CD4-positive, alpha-beta memory T cell (primary cell): ENCODE measurements at places on chromosomes 7 and 10.

DNA sequence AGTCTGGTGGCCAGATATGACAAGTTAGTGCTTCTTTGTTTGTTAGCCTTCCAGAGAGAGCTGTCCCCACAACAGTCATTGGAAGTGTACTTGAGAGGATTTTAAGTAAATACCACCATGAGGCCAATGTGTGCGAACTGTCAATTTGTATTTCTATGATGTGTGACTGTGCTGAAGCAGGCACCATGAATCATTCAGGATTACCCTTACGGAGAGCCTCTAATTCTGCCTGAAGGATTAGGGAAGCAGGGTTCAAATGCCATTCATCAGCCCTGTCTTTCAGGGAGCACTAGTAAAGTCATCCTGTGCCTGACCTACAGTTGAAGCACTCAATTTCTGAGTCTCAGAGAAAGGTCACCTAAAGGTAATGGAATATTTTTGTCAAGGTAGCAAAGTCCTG is 109.3 kb downstream of the GATA3 start:
- no peak for DNase-seq
- H3K36me3 ChIP-seq, result no peaks in the 10 kb centered on the region
- no peaks in the 10 kb centered on the region for H3K27me3 ChIP-seq

- no peaks in the 10 kb centered on the region for H3K4me1 ChIP-seq
- H3K27me3 ChIP-seq, result no peaks in the 10 kb centered on the region
- DNase-seq, result no peak
- H3K4me3 ChIP-seq, result no peak overlapping the region
- no peaks in the 10 kb centered on the region for H3K36me3 ChIP-seq
- H3K27ac ChIP-seq, result no peak overlapping the region
These were observed 57.3 kb upstream of the FGFR2 start for GRCh38 chr10:121655254-121656144.

DNA sequence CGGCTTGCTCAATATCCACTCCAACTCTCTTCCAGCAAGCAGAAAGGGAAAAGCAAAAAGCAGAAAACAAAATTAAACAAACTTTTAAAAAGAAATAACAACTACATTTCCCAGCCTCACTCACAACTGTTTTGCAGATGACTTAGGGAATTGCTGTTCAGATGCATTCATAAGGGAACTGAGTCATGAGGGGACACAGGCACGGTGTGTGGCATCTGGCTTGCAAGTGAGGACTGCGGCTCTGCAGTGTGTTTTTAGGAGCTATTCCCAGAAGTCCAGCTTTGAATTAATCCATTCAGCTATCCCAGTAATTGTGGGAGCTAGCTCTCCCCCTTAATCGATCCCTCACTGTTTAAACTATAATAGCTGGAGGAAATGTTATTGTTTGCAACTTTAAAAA is 30.3 kb downstream of the PTN start:
- no peaks in the 10 kb centered on the region for H3K27me3 ChIP-seq
- no peaks in the 10 kb centered on the region for H3K4me1 ChIP-seq
- no peak overlapping the region for H3K27ac ChIP-seq
- DNase-seq, result no peak

GRCh38 chr10:77560471-77560870 is 77.1 kb downstream of the KCNMA1 start:
- no peaks in the 10 kb centered on the region for H3K36me3 ChIP-seq
- H3K4me3 ChIP-seq, result no peak overlapping the region
- DNase-seq, result no peak
- H3K27ac ChIP-seq, result no peak overlapping the region
- H3K4me1 ChIP-seq, result no peaks in the 10 kb centered on the region

- no peak overlapping the region for H3K4me3 ChIP-seq
- no peaks in the 10 kb centered on the region for H3K27me3 ChIP-seq
- H3K4me1 ChIP-seq, result no peaks in the 10 kb centered on the region
- no peak for DNase-seq
- H3K36me3 ChIP-seq, result no peaks in the 10 kb centered on the region
These were observed 179.1 kb downstream of the RPS24 start for GRCh38 chr10:78212786-78213175.

- H3K4me3 ChIP-seq, result no peak overlapping the region
- DNase-seq, result no peak
- H3K4me1 ChIP-seq, result no peaks in the 10 kb centered on the region
- H3K36me3 ChIP-seq, result no peaks in the 10 kb centered on the region
- no peaks in the 10 kb centered on the region for H3K27me3 ChIP-seq
These were observed 23.0 kb upstream of the ING3 start for GRCh38 chr7:120927454-120928103.

GRCh38 chr7:28926871-28927597 is 31.1 kb downstream of the TRIL start:
- DNase-seq, result peak; percentile 57
- no peaks in the 10 kb centered on the region for H3K27me3 ChIP-seq
- H3K27ac ChIP-seq, result peak overlapping the region; percentile 22
- H3K4me1 ChIP-seq, result peaks cover 17% of the 10 kb centered on the region
- no peaks in the 10 kb centered on the region for H3K36me3 ChIP-seq
- peak overlapping the region; percentile 25 for H3K4me3 ChIP-seq

- peaks cover 71% of the 10 kb centered on the region for H3K27me3 ChIP-seq
- no peak overlapping the region for H3K27ac ChIP-seq
- H3K4me1 ChIP-seq, result peaks cover 29% of the 10 kb centered on the region
- H3K36me3 ChIP-seq, result no peaks in the 10 kb centered on the region
These were observed 1.6 kb downstream of the DLX6 start for GRCh38 chr7:97006816-97007582.

DNA sequence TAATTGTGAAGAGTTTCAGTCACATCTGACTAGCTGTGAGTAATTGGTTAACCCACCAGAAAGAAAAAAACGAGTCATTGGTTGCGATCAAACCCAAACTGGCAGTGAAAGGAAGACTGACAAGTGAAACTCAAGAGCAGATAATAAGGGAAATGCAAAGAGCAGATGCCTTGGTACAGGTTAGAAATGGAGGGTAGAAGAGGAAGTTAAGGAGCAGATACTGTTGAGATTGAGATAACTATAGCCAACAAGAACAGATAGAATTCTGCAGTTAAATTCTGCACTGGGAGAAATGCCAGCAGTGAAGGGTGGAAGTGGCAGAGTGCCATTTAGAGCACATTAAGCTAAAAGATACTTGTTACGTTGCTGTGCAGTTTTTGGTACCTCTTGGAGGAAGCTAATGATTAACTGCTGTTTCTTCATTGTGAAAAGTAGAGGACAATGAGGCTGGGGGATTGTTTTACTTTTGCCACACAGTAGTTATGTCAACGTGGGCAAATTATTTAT is 65.8 kb downstream of the CDK13 start:
- H3K4me1 ChIP-seq, result peaks cover 9% of the 10 kb centered on the region
- H3K36me3 ChIP-seq, result peaks cover 6% of the 10 kb centered on the region
- H3K27ac ChIP-seq, result no peak overlapping the region
- no peak overlapping the region for H3K4me3 ChIP-seq
- no peak for DNase-seq
- H3K27me3 ChIP-seq, result no peaks in the 10 kb centered on the region
